ENCODE measurements at places on chromosomes 13 and 19.

GRCh38 chr19:51339313-51339686, 2.6 kb downstream of the VSIG10L start:
- no peak for DNase-seq

DNA sequence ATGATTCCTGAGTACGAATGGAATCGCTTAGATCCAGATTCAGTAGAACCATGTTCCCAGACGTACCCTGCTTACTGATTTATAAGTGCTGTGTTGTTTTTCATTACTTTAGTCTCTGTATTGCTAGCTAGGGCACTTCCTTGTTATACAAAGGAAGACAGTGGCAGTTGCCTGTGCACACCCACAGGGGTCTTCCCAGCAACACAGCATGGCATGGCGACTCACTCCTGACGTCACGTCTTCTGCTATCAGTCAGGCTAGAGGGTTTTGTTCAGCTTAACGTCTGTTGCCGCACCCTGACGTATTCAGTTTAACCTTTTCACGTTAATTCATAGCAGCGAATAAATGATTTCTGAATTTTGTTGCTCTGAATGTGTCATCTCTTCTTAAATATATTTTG, 295.1 kb downstream of the MYO16 start:
- no peak for DNase-seq

DNA sequence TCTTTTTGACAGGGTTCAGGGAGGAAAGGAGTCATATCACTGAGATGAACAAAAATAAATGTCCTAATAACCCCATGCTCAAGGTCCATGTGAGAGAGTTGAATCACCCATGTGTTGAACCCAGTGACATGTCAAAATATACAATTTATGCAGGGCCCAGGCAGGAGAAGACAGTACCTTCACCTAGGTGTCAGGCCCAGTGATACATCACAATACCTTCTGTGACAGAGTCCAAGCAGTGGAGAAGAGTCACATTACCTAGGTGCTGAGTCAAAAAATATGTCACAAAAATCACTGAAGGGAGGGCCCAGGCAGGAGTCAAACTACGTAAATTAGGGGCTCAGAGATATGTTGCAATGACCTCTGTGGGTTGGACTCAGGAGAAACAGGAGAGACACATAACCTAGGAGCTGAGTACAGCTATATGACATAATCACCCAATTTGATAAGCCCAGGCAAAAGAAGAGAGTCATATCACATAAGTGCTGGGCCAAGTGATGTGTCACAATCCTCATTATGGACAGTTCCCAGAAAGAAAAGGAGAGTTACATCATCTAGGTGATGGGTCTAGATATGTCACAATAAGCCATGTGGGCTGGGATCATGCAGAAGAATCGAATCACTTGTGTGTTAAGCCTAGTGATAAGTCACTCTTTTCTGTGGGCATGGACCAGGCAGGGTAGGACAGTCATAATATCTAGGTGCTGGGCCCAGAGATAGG, 13.8 kb upstream of the ZNF724 start:
- no peak for DNase-seq

GRCh38 chr19:41886761-41887710, 4.1 kb downstream of the ARHGEF1 start:
- no peak for DNase-seq

DNA sequence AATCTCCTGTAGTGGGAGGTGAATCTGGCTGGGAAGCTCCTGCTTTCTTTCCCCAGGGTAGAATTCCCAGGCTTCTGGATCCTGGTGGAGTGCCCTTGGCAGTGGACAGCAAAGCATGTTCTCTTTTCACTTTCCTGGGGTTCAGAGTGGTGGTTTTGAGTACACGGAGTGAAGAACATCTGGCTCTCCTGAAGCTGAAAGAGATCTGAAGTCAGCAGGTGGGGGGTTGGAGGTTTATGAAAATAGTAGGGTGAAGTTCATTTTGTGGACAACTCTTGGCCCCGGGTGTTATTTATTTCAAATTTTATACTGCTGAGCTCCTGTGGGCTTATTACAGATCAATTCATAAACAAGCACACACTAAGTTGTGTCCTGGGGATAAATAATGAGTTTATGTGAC, 497.3 kb downstream of the KLF5 start:
- no peak for DNase-seq

- DNase-seq = no peak
These were observed 12.4 kb downstream of the JAK3 start for GRCh38 chr19:17835182-17836006.

GRCh38 chr19:49061445-49061844, 3.2 kb downstream of the NTF4 start:
- no peak for DNase-seq

GRCh38 chr13:27023385-27024073, 148.1 kb downstream of the USP12 start:
- DNase-seq = no peak

DNA sequence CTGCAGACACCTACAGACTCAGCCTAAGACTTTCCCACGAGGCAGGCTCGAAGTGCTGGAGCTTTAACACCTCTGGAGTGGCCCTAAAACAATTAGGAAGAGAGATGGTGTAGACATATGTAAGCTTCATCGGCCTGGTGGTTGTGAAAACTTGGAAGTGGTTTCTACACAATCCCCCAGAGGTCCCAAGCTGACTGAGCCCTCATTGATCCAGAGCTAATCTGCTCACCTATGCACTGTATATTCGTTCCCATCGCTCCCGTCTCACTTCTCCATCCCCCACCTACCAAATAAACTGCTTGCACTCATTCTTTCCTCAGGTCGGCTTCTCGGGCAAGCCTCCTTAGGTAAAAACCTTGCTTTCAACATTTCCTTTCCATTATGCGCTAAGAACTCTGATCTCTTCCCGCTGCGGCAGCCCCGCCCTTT, 767 bp upstream of the ZNF793 start:
- no peak for DNase-seq
